Tongue (tissue), 3 donors: ENCODE measurements at places on chromosomes 1 and 21. TPM values are rescaled to one million over a fixed set of nuclear protein-coding genes. Genes with fewer than 3 reads are reported as not detected.

The RGS13 gene
- total RNA-seq, result 0.10 TPM

The RXRG gene
- total RNA-seq, result 43.3 TPM

DNA sequence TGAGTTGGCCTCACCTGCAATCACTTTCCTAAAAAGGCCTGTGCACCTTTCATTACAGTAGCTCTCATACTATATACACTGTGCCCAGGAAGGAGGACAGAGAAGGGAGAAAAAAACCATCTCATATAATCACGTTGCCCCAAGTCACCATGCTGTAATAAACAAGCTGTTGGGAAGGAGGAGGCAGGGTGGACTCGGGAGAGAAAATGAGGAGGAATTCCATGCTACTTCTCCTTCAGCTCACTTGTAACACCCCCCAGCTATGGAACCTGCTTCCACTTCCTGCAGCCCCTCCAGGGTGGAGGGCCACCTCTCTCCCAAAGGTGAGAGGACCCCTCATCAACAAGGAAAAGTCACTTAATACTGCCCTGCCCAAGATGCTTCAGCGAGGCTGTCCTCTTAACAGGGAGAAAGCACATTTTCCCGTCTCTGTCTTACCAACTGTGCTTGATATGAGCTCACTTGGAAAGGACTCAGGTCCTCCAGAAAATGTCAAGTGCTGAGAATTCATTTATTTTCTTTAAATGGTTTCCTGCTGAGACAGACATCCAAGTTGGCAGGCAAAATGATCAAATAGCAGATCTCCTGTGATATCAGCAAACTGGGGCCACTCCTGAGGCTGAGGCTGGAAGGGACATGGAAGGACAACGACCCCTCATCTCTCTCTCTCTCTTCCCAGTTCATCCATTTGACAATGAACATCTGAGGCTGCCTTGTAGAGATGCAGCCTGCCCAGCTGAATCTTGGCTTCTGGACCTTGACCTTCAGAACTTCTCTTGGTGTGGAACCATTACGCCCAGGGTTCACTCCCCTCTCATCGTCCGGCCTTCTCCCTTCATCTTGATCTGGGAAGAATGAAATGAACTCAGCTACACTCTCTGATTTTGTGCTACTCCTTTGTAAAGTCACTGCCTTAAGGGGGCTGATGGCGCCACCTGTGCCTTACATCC is 54.0 kb downstream of the CAPN9 start:
- no peak for DNase-seq

GRCh38 chr1:109444346-109444745 is 18.1 kb upstream of the PSMA5 start:
- DNase-seq, result no peak

DNA sequence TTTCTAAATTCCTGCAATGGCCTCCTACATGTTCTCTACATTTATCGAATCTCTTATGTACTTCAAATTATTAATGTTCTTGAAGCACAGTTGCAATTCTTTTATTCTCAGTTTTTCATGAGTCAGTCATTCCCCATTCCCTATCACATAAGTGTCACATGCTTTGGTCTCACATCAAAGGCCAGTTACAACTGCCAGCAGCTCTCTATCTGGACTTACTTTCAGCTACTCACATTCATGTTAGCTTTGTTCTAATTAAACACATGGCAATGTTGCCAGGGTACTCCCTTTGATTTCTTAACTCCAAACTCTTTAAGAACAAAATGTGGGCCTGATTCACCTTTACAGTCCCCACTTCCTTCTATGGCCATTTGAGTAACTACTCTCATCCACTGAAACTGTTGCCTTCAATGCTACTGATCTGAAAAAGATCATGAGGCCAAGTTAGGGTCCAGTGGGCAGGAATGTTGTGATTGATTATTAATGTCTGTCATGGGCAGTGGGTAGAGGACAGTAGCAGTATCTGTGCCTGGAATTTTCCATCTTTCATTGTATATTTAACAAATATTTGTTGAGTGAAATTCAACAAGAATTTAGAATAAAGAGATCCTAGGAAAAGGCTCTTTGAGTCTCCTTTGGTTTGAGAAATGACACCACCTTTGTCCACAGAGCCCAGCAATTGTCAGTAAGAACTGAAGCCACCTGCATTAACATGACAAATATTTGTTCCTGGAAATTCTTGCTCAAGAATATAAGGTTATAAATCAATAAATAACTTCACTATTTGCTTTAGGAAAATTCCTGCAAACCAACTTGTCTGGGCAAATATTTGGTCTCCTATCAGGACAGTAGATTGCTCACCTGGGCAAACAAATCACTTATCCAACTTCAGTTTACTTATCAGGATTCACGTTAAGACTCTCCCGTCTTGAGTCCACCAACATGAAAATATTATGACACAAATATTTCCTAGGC is 153.6 kb upstream of the SAMSN1 start:
- DNase-seq, result peak; percentile 19

- no peak for DNase-seq
Observed at GRCh38 chr21:43588957-43589356, 70.3 kb downstream of the HSF2BP start.

- no peak for DNase-seq
Observed at GRCh38 chr1:166700696-166701095, 138.6 kb upstream of the POGK start.
